Activated CD4-positive, alpha-beta T cell treated with anti-CD3 and anti-CD28 coated beads, Interleukin-2, amount 10 ng/mL, durations not matched to agents 24 days and 14 days (primary cell): ENCODE measurements at places on chromosomes 1 and 21.

DNA sequence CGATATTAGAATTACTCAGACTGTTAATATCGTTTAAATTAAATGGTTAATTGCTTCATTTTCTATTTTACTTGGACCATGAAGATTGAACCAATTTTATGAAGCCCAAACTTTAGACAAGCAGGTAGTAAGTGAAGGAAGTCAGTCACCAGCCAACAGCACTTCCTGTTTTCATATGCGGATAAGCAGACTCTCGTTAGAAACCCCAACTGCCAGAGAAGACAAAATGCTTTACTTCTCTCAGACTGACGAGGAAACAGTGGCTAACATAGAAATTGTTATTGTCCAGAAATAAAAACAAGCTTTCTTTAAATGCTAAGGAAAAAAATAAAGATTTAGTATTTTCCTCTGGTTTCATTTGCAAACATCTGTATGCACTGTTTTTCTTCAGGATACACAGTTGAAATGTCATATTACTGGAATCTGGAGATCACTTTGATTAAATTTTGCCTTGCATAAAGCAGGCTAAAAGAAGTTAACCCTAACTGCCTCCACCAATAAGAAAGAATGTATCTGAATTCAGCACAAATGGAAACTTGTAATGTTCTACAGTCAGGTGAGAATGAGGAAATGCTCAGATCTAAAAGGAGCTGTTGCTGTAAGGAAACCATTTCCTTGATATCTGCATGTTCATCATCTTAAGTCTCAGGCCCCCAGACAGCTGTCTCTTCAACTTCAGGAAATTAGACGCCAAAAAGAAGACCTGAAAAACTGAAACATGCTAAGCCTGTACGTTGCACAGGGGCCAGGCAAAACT, 129.8 kb upstream of the SAMSN1 start:
- peaks cover 11% of the 10 kb centered on the region for H3K36me3 ChIP-seq
- DNase-seq = peak; percentile 75
- H3K27ac ChIP-seq = peak overlapping the region; percentile 93
- H3K27me3 ChIP-seq = no peaks in the 10 kb centered on the region

DNA sequence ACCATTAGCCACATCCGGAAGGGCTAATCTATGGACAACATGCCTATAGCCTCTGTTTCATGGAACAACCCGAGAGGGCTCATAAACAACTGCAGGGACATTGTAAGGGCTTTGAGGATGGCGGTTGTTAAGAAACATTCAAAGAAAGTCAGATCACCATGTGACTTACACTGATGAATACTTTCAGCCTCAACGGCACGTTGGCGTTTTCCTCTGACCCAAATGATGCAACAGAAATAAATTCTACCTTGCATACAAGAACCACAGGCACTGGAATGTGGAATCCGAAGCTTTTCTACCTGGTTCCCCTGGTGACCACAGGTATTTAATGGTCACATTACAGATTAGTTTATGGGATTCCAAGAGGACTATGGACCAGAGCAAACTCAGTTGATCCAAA, 107.0 kb downstream of the CLIC6 start:
- no peaks in the 10 kb centered on the region for H3K4me1 ChIP-seq
- no peaks in the 10 kb centered on the region for H3K36me3 ChIP-seq
- H3K27me3 ChIP-seq = peaks cover 30% of the 10 kb centered on the region
- no peak for DNase-seq
- H3K4me3 ChIP-seq = no peak overlapping the region

DNA sequence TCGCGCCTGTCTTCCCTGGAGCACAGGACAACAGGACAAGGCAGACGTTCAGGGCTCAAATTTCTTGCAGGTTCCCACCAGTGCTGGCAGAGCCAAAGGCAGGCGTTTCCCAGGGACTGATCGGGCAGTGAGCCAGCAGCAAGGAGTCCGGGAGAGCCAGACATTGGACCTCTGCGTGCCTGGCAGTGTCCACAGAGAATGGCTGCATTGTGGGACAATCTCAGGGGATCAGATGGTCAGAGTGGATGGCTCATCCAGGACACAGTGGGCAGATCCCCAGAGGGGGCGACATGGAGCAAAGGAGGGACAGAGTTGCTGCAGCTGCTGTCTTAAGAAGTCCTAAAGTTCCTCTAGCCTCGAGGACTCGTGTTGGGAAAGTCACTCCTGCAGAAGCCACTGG, 4.6 kb downstream of the TMEM63A start:
- H3K27me3 ChIP-seq = no peaks in the 10 kb centered on the region
- DNase-seq = peak; percentile 78
- no peak overlapping the region for H3K4me3 ChIP-seq
- H3K4me1 ChIP-seq = peaks cover 56% of the 10 kb centered on the region
- H3K27ac ChIP-seq = no peak overlapping the region

GRCh38 chr1:44032170-44032790, 1.0 kb upstream of the SLC6A9 start:
- no peaks in the 10 kb centered on the region for H3K36me3 ChIP-seq
- no peaks in the 10 kb centered on the region for H3K27me3 ChIP-seq
- H3K27ac ChIP-seq = no peak overlapping the region
- peak overlapping the region; percentile 90 for H3K4me3 ChIP-seq

DNA sequence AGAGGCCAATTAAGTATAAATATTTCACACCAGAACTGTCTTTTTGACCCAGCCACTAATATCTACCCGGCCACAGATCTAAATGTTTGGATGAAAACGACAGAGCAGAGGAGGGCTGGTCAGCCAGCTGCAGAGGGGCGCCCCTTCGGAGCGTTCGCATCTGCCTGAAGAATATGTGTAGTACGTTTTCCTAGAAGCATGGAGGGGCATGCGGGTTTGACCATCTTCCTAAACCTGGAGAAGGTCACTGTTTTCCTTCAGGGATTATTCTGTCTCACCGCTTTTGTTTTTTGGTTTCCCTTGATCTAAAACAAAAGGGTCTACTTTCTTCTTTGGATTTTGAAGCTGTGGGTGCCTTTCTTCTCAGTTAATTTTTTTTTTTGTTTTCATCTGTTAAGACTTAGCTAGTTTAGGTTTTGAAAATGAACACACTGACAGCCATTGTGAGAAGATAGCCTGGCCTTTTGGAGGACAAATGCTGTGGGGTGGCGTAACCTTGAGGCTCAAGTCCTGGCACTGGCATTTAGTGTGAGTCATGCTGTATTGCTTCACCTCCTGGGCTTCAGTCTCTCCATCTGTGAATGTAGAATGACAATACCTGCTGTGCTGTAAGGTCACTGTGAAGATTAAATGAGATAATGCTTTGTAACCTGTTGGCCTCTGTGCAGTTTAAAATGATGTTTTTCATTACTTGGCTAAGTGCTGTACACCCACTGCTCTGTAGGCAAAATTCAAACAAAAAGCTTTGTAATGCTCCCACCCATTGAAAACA, 74.1 kb upstream of the IRF2BP2 start:
- DNase-seq = no peak
- H3K4me1 ChIP-seq = no peaks in the 10 kb centered on the region
- peaks cover 2% of the 10 kb centered on the region for H3K36me3 ChIP-seq

- H3K4me1 ChIP-seq = no peaks in the 10 kb centered on the region
- no peak for DNase-seq
- no peaks in the 10 kb centered on the region for H3K36me3 ChIP-seq
- peaks cover 3% of the 10 kb centered on the region for H3K27me3 ChIP-seq
- H3K4me3 ChIP-seq = no peak overlapping the region
These were observed 133.7 kb upstream of the CTTNBP2NL start for GRCh38 chr1:112262316-112262715.

GRCh38 chr1:154304664-154305337, 16.1 kb upstream of the AQP10 start:
- H3K4me1 ChIP-seq = peaks cover 19% of the 10 kb centered on the region
- H3K27ac ChIP-seq = no peak overlapping the region
- peaks cover 1% of the 10 kb centered on the region for H3K36me3 ChIP-seq

- no peaks in the 10 kb centered on the region for H3K36me3 ChIP-seq
- H3K4me3 ChIP-seq = no peak overlapping the region
- H3K27ac ChIP-seq = no peak overlapping the region
- H3K4me1 ChIP-seq = no peaks in the 10 kb centered on the region
- no peak for DNase-seq
These were observed 192.1 kb downstream of the SETD4 start for GRCh38 chr21:35868005-35868868.

DNA sequence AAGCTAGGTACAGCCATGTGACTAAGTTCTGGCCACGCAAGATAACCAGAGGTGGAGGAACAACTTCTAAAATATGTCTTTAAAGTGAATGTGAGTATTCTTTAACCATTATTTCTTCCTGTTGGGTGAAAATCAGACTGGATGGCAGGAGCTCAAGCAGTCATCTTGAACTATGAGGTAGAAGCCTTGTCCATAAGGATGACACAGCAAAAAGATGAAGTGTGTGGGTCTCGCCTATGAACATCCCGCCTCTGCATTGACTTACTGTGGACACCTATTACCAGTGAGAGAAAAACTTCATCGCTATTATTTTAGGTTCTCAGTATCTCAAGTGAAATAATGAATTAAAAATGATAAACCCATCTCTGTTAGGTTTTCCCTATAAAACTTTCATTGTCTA, 365.3 kb downstream of the USH2A start:
- no peak overlapping the region for H3K27ac ChIP-seq
- H3K4me1 ChIP-seq = no peaks in the 10 kb centered on the region
- DNase-seq = no peak

GRCh38 chr1:234393190-234393589, 19.9 kb downstream of the COA6 start:
- peak; percentile 59 for DNase-seq
- H3K4me1 ChIP-seq = peaks cover 7% of the 10 kb centered on the region
- no peaks in the 10 kb centered on the region for H3K27me3 ChIP-seq
- H3K36me3 ChIP-seq = peaks cover 38% of the 10 kb centered on the region
- H3K27ac ChIP-seq = no peak overlapping the region

GRCh38 chr1:97923811-97924210, 3.0 kb upstream of the DPYD start:
- H3K4me3 ChIP-seq = no peak overlapping the region
- peaks cover 28% of the 10 kb centered on the region for H3K4me1 ChIP-seq
- H3K36me3 ChIP-seq = no peaks in the 10 kb centered on the region
- peaks cover 4% of the 10 kb centered on the region for H3K27me3 ChIP-seq

DNA sequence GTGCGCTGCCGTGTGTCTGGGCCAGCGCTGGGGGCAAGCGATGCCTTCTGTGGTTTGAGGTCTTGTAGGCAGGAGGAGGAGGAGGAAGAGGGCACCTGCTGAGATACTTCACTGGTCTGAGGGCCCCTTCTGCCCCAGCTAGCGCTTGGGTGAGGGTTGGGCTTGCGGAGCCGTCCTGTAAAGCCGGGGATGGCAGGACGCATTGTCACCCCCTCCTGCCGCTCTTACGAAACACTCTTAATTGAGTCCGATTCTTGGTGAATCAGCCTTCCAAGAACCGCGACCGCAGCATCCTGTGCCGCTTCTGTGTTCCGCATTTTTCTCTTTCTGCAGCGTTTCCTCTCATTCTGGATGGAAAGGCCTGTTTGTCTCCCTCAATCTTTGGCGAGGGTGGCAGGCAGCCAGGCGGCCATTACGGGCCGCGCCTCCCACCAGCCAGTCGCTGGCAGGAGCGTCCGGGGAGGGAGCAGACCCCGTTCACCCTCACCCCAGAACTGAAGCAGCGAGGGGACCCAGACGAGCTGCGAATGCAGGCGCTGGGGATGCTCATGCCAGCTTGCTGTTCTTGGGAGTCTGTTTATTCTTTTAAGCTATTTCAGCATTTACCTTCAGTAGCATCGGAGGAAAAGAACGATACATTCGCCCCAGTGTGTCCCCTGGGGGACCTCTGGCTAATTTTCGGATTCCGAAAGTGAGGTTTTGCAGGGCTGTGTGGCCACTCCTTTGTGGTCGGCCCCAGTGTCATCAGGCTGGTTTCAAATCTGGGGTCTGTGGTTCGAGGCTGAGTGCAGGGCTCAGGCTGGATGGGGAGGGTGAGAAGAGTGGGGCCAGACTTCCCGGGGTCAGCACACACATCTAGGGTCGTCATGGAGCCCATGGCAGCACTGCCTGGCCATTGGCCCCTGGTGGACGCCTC, 62.7 kb downstream of the SKI start:
- peak; percentile 94 for DNase-seq
- H3K27ac ChIP-seq = peak overlapping the region; percentile 95
- peaks cover 67% of the 10 kb centered on the region for H3K4me1 ChIP-seq
- peaks cover 6% of the 10 kb centered on the region for H3K36me3 ChIP-seq
- no peaks in the 10 kb centered on the region for H3K27me3 ChIP-seq
- peak overlapping the region; percentile 86 for H3K4me3 ChIP-seq

DNA sequence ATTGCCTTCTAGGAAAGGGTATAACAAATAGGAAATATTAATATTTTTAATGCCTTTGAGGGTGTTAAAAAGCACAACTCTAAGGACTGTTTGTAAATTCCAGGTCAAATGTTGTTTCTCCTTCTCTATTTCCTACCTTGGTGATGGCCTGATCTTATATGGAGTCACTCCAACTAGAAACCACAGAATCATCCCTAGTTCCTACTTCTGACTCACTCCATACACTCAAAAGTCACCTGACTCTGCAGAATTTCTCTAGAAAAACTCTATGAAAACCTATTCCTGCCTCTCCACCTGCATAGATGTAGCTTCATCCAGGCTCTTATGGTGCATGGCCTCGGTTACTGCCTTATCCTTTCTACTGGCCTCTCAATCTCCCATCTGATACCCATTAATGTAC, 14.5 kb downstream of the RGS4 start:
- no peaks in the 10 kb centered on the region for H3K36me3 ChIP-seq
- no peak overlapping the region for H3K4me3 ChIP-seq
- peaks cover 2% of the 10 kb centered on the region for H3K27me3 ChIP-seq
- no peaks in the 10 kb centered on the region for H3K4me1 ChIP-seq
- H3K27ac ChIP-seq = no peak overlapping the region

GRCh38 chr1:119966681-119967080, 70.4 kb upstream of the ADAM30 start:
- peaks cover 13% of the 10 kb centered on the region for H3K4me1 ChIP-seq
- H3K27me3 ChIP-seq = no peaks in the 10 kb centered on the region
- H3K36me3 ChIP-seq = peaks cover 62% of the 10 kb centered on the region

DNA sequence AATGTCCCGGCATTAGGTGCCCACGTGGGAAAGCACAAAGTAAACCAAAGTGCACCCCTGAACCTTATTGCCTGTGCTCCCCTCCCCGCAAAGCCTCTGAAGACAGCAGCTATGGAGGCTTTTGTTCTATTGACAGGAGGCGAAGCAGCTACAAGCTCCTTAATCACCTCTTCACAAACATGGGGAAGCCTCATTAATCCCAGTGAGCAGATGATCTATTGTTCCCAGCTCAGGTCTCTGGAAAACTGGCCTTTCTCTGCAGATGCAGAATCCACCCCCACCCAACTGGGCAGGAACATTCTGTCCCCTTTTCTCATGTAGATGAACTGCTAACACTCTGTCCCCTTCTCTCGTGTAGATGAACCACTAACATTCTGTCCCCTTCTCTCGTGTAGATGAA, 190.5 kb upstream of the CSF3R start:
- no peaks in the 10 kb centered on the region for H3K36me3 ChIP-seq
- H3K27me3 ChIP-seq = peaks cover 17% of the 10 kb centered on the region
- no peak for DNase-seq
- no peaks in the 10 kb centered on the region for H3K4me1 ChIP-seq
- no peak overlapping the region for H3K27ac ChIP-seq

GRCh38 chr1:19344372-19344810, 32.3 kb downstream of the SLC66A1 start:
- no peak overlapping the region for H3K27ac ChIP-seq
- H3K4me3 ChIP-seq = no peak overlapping the region
- H3K4me1 ChIP-seq = peaks cover 3% of the 10 kb centered on the region
- peak; percentile 85 for DNase-seq
- H3K36me3 ChIP-seq = peaks cover 27% of the 10 kb centered on the region

- peak within 1 kb of the TSS; percentile 81 for H3K4me3 ChIP-seq
- no peaks in the 10 kb centered on the region for H3K36me3 ChIP-seq
- peaks cover 25% of the 10 kb centered on the region for H3K4me1 ChIP-seq
- peaks cover 47% of the 10 kb centered on the region for H3K27me3 ChIP-seq
These were observed at the start of gene GIPC2 for GRCh38 chr1:78045926-78046778. Gene GIPC2, plus strand, starts transcription at chr1:78045966. Its CDS starts 129 bp downstream, at chr1:78046095.
